Heart right ventricle (tissue), 16 donors: ENCODE measurements at places on chromosomes 6 and 20. TPM values are rescaled to one million over a fixed set of nuclear protein-coding genes. Genes with fewer than 3 reads are reported as not detected.

Gene APOBEC2
- total RNA-seq = 174 TPM

Gene SOX12
- 12.0 TPM for total RNA-seq

GRCh38 chr20:43988451-43988850 is 73.8 kb downstream of the TOX2 start:
- DNase-seq = no peak

DNA sequence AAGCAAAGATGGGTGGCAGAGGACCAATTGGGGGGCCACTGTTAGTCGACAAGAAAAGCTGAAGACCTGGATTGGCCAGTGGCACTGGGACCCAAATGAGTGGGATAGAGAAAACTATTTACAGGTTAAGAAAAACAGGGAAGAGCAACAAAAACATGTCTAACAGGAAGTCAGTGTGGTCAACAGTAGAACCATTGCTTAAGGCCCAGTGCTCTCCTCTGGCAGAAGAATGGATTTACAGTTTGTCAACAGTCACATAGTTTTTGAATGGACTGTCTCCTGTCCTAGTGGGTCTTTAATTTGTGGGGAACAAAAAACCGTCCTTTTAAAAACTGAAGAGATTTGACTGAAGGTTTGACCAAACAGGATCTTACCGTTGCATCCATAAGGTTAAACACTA is 12.1 kb upstream of the WTAP start:
- no peak for DNase-seq

DNA sequence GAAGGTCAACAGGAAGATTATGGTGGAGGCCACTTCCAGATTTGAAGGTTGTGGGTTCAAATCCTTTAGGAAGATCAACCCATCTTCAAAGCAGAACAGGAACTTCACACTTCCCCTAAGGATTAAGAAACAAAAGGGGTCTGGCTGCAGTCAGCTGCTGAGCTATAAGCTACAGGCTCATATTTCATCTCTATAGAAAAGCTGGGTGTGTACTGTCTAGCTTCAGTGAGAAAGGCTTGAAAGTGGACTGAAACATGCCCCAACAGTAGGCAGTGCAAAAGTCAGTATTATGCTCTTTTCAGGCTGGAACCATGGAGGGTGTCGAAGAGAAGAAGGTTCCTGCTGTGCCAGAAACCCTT is 60.1 kb upstream of the SPDEF start:
- no peak for DNase-seq

Gene SLPI
- 5.1 TPM for total RNA-seq

DNA sequence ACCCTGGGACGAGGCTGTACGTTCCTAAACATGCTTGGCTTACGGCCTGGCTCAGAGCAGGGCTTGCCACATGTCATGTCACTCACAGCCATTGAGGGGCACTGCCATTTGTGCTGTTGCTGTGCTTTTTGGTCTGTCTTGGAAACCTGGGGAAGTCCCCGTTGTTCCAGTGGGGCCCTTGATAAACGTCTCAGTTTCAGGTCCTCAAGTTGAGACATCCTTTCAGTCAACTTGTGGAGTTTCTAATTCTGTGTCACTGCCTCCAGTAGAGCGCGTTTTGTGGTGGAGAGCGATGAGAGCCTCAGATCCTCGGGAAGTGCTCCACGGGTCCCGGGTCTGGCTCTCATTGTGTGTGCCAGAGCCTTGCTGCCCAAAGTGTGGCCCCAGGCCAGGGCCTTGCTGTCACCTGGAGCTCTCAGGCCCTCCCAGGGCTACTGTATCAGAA is 43.0 kb upstream of the CCR6 start:
- no peak for DNase-seq

GRCh38 chr20:10591946-10592521 is 81.8 kb downstream of the JAG1 start:
- no peak for DNase-seq

Gene SNPH
- total RNA-seq = 8.8 TPM

- DNase-seq = no peak
Measured at GRCh38 chr6:147711476-147711875, 203.0 kb downstream of the SAMD5 start.

DNA sequence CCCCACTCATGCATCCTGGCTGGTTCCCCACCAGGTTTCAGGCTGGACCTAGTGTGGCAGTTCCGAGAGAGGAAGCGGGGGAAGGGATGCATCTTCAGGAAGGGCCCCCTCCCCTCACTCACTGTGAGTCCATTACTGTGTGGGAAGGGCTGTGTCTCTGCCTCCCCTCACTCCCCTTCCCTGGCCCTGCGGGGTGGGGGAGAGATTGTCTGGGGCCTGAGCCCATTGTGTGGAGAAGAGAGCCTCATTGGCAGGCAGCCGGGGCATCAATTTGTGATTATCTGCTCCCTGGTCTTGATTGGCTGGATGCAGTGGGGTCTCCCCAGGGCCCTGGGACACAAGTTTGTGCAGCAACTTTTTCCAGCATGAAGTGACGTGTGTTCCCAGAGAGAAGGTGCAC is 4.1 kb upstream of the MYT1 start:
- DNase-seq = no peak

GRCh38 chr6:72669324-72669723 is 47.5 kb downstream of the KCNQ5 start:
- DNase-seq = no peak

Gene DEFB124
- not detected for total RNA-seq

- DNase-seq = no peak
Measured at GRCh38 chr6:18415671-18416340, 28.7 kb downstream of the RNF144B start.

DNA sequence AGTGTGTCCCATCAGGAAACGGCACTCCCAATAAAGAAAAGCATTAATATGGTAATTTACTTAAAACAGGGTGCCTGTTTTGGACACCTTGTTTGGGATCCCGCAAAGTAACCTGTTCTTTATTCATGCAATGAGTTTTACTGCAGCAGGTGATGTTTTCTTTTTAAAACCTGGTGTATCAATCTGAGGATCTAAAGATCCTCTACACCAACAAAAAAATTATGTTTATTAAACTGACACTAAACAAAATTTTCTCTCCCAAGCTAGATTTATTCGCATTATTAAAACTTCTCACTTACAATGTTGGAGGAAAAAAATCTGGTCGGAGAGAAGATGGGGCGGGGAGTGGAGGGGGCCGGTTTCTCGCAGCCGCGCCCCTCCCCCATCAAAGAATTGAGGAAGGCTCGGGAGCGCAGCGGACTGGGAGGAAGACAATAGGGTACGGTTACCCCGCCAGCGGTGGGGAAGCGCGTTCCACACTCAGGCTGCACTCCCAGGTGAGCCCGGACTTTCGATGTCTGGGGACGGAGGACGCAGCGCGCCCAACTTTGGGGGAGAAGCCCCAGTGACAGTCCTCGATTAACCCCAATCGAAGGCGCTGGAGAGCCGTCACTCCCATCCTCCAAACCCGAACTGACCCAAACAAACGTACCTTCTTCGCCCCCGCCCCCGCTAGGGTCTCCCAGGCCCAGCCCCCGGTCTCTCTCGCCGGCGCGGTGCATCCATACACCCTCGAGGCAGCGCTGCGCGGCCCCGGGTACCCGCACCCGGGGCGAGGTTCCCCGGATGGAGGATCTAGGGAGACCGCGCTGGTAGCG is 1.3 kb downstream of the CD24 start:
- DNase-seq = peak; percentile 9

- no peak for DNase-seq
Measured at GRCh38 chr6:85191656-85192055, 258.2 kb upstream of the NT5E start.

GRCh38 chr6:47734831-47735481 is 36.6 kb downstream of the ADGRF4 start:
- DNase-seq = no peak

- no peak for DNase-seq
Measured at GRCh38 chr6:24761193-24761835, 13.4 kb upstream of the GMNN start.

Gene HTR1B
- not detected for total RNA-seq

Gene POU5F1
- 0.34 TPM for total RNA-seq

Gene SLC17A3
- total RNA-seq = not detected

Gene F13A1
- total RNA-seq = 35.9 TPM

Gene EDN3
- total RNA-seq = not detected

Gene KIF6
- total RNA-seq = not detected

DNA sequence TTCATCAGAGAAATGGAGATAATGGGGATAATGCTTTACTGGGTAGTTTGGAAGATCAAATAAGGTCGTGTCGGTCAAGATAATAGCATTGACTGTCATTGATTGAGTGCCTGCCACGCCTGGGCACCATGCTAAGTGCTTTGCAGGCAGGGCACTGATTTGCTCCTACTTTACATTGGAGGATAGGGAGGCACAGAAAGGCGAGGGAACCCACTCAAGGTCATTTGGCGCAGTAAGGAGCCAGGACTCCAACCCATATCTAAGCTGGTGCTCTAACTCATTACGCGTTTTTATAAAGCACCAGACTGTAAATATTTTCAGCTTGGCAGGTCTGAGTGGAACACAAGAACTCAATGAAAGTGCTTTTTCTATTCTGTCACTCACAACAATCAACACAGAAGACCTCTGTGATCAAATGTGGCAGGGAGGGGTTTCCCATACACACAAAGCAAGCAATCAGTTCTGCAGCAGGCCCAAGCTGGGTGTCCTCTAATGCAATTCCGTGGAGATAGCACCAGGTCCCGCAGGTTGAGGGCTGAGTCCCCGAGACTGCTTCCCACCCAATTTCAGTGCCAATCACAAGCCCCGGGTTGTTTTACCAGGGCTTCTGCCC is 373.6 kb downstream of the CDH26 start:
- no peak for DNase-seq

DNA sequence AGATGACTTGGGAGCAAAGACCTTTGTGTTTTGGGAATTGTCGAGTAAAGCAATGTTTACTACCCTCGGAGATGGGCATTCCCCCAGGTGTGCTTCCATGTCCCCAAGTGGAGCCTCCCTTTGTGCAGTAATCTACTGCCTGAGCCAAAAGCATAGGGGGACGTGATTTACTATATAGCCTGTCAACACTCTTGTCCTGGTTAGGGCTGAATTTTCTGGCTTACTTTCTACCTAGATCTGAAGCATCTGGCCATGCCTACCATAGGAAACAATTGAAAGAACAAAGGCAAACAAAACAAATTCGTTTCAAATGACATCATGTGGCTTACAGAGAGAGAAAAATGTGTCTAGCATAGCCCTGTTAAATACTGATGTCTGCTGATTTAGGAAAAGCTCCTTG is 350.6 kb downstream of the SAMD5 start:
- no peak for DNase-seq

Gene ADAM33
- total RNA-seq = 2.7 TPM

GRCh38 chr6:54516321-54516720 is 208.1 kb downstream of the TINAG start:
- no peak for DNase-seq

DNA sequence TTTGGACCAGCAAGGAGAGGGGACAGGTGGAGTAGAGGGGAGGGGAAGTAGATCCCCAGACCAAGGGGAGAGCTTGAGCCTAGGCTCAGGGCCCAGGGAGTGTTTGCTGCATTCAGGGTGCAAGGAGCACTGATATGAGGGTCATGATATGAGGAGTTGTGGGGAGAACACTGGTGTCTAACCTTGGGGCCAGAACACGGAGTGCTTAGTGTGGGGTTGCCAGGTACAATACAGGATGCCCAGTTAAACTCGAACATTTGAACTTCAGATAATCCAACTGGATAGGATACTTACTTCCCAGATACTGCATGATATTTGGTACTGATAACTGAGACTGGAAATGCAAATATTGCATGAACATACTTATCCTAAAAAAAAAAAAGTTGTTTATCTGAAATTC is 2.4 kb downstream of the SLC22A1 start:
- no peak for DNase-seq

Gene SLC32A1
- not detected for total RNA-seq

Gene EFCAB8
- total RNA-seq = not detected
